ENCODE measurements at places on chromosomes 13 and 19. TPM values are rescaled to one million over a fixed set of nuclear protein-coding genes. Genes with fewer than 3 reads are reported as not detected.

NLRP12 gene
- not detected for total RNA-seq

LIM2 gene
- total RNA-seq: not detected

NOVA2 gene
- total RNA-seq: 0.02 TPM

APOC4 gene
- total RNA-seq: not detected

RSPH6A gene
- total RNA-seq: 0.50 TPM

PEG3 gene
- not detected for total RNA-seq

WDR88 gene
- not detected for total RNA-seq

ZSCAN22 gene
- 3.6 TPM for total RNA-seq

WASF3 gene
- 0.30 TPM for total RNA-seq

LRG1 gene
- total RNA-seq: 0.30 TPM

GRK1 gene
- 0.05 TPM for total RNA-seq

ATP4B gene
- not detected for total RNA-seq

SIGLECL1 gene
- total RNA-seq: not detected

KASH5 gene
- 0.23 TPM for total RNA-seq

NKG7 gene
- total RNA-seq: 135 TPM

PLVAP gene
- total RNA-seq: not detected

IGFL4 gene
- total RNA-seq: not detected

ERF gene
- 41.4 TPM for total RNA-seq

ZNF284 gene
- 1.4 TPM for total RNA-seq

STAP2 gene
- total RNA-seq: 10.6 TPM

ZNF737 gene
- total RNA-seq: 10.6 TPM

CCDC106 gene
- 7.0 TPM for total RNA-seq

TEAD2 gene
- total RNA-seq: not detected

ZNF790 gene
- total RNA-seq: 6.3 TPM

MAB21L1 gene
- not detected for total RNA-seq

GIPC3 gene
- total RNA-seq: 0.48 TPM

PRPF31 gene
- total RNA-seq: 75.9 TPM

ZNF568 gene
- 6.8 TPM for total RNA-seq

ADPRHL1 gene
- 0.98 TPM for total RNA-seq

SAMD1 gene
- 104 TPM for total RNA-seq

All from T-helper 2 cell treated with Interferon-gamma antibody and Interleukin-4, amounts not matched to agents 100 ng/mL and 5 ng/mL, for 36 hours (primary cell).